ENCODE measurements at places on chromosomes 16 and 17. TPM values are rescaled to one million over a fixed set of nuclear protein-coding genes. Genes with fewer than 3 reads are reported as not detected.

DNA sequence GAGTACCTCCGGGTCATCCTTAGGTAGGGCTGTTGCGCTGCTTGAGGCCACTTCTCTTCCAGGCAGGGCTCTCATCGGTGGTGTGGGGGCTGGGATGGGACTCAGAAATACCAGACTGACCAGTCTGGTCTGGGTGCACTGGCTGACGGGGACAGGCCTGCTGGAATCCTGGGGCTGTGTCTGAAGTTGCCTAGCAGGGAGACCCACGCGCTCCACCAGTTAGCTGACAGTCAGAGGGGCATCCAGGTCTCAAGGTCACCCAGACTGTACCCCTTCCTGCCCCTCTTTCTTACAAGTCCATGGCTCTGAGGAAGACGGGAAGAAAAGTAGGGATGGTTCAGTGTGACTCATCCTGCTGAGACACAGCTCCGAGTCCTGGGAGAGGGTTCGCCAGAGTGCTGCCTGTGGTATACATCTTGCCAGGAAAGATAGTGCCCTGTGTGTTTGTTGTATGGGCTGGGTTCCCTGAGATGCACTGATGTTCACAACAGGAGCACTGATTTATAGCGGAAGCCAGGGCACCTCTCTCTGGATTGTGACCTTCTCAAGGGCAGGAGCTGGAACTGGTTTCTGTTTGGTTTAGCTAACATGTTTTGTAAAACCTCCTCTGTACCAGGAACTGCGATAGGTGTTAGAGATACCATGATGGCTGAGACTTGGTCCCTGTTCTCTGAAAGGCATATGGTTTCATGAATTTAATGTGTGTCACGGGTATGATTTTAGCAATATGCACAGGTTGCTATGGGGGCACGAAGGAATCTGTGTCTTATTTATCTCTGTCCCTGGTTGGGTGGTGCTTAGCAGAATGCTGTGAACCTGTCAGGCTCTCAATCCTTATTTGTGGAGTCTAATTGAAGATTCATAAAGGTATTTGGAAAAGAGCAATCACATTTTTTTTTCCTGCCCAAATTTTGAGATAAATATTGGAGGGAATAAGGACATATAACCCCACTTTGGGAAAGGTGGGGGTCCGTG, 97.5 kb downstream of the OR1D5 start:
- no peaks in the 10 kb centered on the region for H3K27me3 ChIP-seq
- H3K4me1 ChIP-seq: no peaks in the 10 kb centered on the region
- no peak overlapping the region for H3K27ac ChIP-seq
- no peak for DNase-seq
- no peak overlapping the region for H3K4me3 ChIP-seq

DNA sequence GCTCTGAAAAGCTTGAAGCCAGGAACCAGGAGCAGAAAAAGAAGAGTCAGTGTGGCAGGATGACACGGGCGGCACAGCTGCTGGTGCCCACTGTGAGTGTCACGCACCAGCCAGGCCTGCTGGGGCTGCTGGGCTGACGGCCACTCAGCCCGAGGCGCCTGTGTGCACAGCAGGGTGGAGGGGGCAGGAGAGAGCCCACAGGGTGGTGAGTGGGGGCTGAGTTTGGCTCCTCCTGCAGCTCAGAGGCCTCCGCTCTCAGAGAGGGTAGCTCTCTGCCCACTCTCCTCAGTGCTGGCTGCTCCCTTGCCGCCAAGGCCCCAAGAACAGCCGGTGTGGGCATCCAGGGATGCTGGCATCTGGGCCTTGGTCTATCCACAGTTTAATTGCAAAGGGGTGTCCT, 59.6 kb downstream of the GSG1L start:
- H3K4me3 ChIP-seq: no peak overlapping the region
- H3K36me3 ChIP-seq: no peaks in the 10 kb centered on the region
- no peaks in the 10 kb centered on the region for H3K4me1 ChIP-seq

DNA sequence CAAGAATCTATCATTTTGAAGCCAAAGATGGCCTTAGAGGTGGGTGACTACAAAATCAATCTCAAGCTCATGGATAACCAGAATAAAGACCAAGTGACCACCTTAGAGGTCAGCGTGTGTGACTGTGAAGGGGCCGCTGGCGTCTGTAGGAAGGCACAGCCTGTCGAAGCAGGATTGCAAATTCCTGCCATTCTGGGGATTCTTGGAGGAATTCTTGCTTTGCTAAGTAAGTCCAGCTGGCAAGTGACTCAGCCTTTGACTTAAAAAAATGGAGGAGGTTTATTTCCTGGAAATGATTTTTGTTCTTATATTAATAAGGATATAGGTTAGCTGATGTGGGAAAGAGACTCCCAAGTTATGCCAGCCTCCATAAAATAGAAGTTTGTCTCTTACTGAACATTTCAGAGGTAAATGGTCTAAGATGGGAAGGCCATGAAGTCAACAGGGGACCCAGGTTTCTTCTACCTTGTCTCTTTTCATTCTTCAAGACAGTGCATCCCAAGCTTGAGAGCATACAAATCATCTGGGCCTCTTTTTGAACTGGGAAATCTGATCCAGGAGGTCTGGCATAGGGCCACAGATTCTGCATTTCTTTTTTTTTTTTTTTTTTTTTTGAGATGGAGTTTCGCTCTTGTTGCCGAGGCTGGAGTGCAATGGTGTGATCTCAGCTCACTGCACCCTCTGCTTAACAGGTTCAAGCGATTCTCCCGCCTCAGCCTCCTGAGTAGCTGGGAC, 19.8 kb upstream of the TANGO6 start:
- no peak overlapping the region for H3K27ac ChIP-seq
- no peaks in the 10 kb centered on the region for H3K27me3 ChIP-seq
- H3K4me3 ChIP-seq: no peak overlapping the region
- no peak for DNase-seq
- H3K36me3 ChIP-seq: no peaks in the 10 kb centered on the region

DNA sequence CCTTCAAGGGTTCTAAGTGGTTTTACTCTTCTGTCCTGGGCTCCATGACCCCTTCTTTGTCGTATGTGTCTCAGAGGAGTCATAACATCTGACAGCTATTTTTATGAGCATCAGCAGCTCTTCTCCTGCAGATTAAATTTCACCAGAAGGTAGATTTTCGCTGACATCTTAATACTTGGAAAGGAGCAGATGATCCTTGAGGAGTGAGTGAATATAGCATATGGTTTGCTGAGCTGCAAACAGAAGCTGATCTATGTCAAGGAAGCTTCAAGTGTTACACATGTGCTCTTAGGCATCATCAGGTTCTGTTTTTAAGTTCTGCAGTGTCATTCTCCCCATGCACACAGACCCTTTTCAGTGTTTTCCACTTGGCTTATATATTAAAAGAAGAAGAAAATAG, 49.2 kb upstream of the MYH2 start:
- no peaks in the 10 kb centered on the region for H3K4me1 ChIP-seq
- H3K4me3 ChIP-seq: no peak overlapping the region
- H3K36me3 ChIP-seq: no peaks in the 10 kb centered on the region
- H3K27me3 ChIP-seq: no peaks in the 10 kb centered on the region
- no peak for DNase-seq
- no peak overlapping the region for H3K27ac ChIP-seq

- DNase-seq: no peak
- peaks cover 76% of the 10 kb centered on the region for H3K4me1 ChIP-seq
- H3K36me3 ChIP-seq: no peaks in the 10 kb centered on the region
- no peaks in the 10 kb centered on the region for H3K27me3 ChIP-seq
- no peak overlapping the region for H3K4me3 ChIP-seq
Observed at GRCh38 chr17:15249487-15249886, 15.6 kb downstream of the PMP22 start.

GRCh38 chr16:74984194-74984528, 762 bp downstream of the WDR59 start:
- H3K27ac ChIP-seq: no peak overlapping the region
- no peaks in the 10 kb centered on the region for H3K4me1 ChIP-seq
- DNase-seq: no peak
- no peaks in the 10 kb centered on the region for H3K36me3 ChIP-seq

DNA sequence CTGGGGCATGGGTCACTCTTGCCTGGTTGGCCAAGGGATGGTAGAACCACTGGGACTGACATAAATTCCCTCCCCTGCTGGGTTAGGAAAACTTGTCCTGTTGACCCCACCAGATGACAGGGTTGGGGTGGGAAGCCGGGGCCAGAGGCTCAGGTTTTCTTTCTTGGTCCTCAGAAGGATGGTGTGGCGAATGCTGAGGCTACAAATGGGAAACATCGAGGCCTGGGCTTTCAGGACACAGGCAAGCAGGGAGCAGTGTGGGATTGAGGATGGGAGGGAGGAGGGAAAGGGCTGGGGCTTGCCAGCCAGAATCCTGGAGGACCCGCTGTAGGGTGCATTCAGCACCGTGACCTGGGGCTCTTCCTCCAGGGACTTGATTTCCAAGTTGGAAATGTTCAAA, 14.5 kb upstream of the PLEKHG4 start:
- H3K27me3 ChIP-seq: no peaks in the 10 kb centered on the region
- no peaks in the 10 kb centered on the region for H3K4me1 ChIP-seq
- H3K4me3 ChIP-seq: no peak overlapping the region

DNA sequence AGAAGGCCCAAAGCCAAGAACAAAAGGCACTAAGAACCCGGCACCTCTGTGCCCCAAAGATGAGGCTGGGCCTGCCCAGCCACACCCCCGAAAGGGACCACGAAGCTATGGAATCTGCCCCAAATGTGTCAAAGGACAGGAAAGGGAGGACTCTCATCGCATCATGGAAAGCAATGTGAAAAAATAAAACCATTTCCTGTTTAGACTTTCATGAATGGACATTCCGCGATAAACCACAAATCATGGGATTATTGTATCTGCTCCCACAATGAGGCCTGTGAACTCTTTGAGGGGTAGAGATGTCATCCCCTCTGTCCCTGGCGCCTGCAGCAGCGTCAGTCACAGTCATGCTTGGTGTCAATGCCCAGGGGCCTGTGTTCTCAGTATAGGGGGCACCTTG, 135.0 kb downstream of the COPRS start:
- no peak for DNase-seq
- H3K36me3 ChIP-seq: no peaks in the 10 kb centered on the region
- no peak overlapping the region for H3K27ac ChIP-seq
- H3K27me3 ChIP-seq: no peaks in the 10 kb centered on the region
- H3K4me1 ChIP-seq: no peaks in the 10 kb centered on the region

DNA sequence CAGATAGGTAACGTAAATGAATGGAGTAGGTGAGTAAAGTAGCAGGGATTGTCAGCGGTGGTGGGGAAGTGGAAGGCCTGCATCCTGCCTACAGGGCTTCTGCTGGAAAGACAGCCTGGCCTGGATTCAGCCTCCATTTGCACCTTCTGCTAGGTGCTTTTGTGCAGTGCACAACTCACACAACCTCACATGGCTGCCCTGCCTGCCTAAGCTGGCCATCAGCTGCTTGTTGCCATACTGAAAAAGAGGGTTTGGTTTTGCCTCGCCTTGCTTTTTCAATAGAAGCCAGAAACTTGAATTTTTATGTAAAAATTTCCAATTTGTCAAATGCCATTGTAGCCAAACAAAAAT, 36.3 kb downstream of the SOST start:
- H3K27ac ChIP-seq: no peak overlapping the region
- DNase-seq: no peak
- H3K4me3 ChIP-seq: no peak overlapping the region

DNA sequence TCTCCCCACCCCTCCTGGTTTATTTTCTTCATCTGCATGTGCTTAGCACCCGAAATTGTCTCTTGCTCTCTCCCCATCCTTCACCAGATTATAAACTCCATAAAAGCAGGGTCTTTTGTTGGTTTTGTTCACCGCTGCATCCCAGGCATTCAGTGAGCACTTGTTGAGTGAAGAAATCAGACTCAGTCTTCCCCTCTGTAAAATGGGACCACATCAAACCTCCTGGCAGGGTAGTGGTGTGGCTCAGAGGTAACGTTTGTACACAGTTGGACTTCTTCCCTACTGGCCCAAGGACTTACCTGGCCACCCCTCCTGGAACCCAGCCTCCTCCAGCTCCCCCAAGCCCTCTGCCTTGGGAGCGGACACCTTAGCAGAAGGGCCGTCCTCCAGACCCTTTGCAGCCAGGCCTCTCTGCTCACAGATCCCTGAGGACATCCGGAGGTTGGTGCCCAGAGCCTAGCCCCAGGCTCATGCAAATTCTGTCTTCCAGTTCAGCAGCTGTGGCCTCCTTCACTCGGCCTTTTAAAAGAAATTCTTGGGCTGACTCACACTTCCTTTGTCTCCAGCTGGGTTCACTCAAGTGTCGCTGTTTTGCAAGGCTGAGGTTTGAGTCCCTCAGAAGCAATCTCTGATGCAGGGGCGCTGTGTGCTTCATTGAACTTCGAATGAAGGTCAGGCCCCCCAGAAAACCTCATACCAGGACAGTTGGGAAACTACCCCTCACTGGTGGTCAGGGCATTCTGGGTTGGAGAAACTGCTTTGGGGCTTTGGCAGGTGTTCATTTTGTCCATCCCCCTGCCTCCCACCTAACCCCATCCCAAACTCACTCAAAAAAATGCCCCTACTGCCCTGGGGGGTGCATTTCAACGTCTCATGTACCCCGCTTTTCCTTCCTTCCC, 16.8 kb upstream of the RMI2 start:
- no peaks in the 10 kb centered on the region for H3K36me3 ChIP-seq
- peak; percentile 16 for DNase-seq
- H3K4me1 ChIP-seq: peaks cover 9% of the 10 kb centered on the region
- H3K27me3 ChIP-seq: no peaks in the 10 kb centered on the region
- no peak overlapping the region for H3K4me3 ChIP-seq
- peak overlapping the region; percentile 40 for H3K27ac ChIP-seq

DNA sequence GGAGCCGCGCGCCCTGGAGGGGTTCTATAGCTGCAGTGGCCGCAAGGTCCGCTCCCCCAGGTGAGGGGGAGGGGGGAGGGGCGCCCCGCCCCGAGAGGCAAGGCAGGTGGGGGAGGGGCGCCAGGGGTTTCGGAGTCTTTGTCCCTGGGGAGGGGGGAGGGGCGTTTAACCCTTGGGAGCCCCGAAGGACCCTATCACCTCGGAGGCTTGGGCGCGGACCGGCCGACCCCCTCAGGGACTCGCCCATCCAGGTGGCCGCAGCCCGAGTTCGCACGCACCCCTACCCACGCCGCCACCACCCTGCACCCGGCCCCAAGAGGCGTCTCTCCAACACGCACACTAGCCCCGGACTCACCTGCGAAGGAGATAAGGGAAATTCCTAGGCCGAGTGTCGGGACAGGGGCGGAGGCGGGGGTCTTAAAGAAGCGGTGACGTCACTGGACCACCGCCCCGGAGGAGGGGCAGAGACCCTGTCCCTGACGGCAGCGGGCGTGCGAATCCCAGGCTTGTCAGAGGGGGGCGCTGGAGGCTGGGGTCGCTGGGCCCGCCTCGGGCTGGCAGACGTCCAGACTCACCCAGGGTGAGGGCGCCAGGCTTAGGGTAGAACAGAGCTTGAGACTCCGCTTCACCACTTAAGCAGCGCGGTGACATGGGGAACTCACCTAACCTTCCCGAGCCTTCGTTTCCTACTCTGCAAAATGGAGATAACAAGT, at the start of gene CLDN6:
CLDN6 (minus strand) TSS at position 390 of the 713 bp plus-strand sequence. CDS start 2,162 bp downstream, outside the sequence.
- peaks cover 31% of the 10 kb centered on the region for H3K4me1 ChIP-seq
- no peaks in the 10 kb centered on the region for H3K36me3 ChIP-seq
- no peak within 1 kb of the TSS for H3K27ac ChIP-seq
- no peak within 1 kb of the TSS for H3K4me3 ChIP-seq

C1QTNF8 gene
- total RNA-seq: not detected

CORO6 gene
- 101 TPM for total RNA-seq

SNAI3 gene
- 1.0 TPM for total RNA-seq

RDM1 gene
- total RNA-seq: not detected

CIBAR2 gene
- not detected for total RNA-seq

Data from tibial nerve (tissue), 4 donors.